ENCODE measurements at places on chromosomes 11 and 22.

DNA sequence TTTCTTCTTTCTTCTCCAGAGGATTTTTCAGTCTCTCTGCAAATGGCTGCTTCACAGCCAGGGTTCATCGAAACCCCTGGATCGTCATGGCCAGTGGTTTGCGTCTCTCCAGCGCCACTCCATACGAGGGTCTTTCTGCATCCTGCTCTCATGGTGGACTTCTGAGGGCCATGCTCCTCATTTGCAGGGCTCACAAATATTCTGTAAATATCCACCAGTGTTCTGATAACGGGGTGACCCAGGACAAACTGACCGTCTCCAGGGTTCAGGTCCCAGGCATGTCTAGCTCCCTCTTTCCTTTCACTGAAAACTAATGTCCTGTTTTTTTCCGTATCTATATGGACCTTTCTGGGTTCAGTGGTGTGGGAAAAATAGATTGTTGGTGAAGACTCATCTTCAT lies 15.7 kb upstream of the VPREB1 start:
- DNase-seq = no peak

DNA sequence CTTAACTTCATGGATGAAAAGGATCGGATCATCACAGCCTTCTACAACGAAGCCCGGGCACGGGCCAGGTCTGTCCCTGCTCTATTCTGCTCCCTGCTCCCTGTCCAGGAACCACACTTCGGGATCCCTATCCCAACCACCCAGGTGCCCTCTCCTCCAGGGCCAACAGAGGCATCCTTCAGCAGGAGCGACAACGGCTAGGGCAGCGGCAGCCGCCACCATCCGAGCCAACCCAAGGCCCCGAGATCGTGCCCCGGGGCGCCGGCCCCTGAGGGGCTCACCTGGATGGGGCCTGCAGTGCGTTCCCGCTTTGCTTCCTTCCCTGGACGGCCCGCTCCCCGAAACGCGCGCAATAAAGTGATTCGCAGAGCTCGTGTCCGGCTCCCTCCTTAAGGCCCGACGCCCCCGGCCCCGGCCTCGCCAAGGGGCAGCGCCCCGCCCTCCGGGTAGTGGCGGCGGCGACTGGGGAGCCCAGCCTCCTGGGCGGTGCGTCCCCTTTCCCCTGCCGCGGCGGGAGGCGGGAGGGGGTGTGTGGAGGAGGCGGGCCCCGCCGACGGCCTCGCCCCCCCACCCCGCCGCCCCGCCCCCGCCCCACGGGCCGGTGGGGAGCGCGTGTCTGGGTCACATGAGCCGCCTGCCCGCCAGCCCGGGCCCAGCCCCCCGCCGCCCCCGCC lies at the start of gene VEGFB:
Gene VEGFB (plus strand): TSS at position 672 of the 674 bp plus-strand sequence. CDS start 250 bp downstream, outside the sequence.
- peak; percentile 56 for DNase-seq

GRCh38 chr22:39625569-39626537 lies 55.3 kb downstream of the CACNA1I start:
- DNase-seq = no peak

DNA sequence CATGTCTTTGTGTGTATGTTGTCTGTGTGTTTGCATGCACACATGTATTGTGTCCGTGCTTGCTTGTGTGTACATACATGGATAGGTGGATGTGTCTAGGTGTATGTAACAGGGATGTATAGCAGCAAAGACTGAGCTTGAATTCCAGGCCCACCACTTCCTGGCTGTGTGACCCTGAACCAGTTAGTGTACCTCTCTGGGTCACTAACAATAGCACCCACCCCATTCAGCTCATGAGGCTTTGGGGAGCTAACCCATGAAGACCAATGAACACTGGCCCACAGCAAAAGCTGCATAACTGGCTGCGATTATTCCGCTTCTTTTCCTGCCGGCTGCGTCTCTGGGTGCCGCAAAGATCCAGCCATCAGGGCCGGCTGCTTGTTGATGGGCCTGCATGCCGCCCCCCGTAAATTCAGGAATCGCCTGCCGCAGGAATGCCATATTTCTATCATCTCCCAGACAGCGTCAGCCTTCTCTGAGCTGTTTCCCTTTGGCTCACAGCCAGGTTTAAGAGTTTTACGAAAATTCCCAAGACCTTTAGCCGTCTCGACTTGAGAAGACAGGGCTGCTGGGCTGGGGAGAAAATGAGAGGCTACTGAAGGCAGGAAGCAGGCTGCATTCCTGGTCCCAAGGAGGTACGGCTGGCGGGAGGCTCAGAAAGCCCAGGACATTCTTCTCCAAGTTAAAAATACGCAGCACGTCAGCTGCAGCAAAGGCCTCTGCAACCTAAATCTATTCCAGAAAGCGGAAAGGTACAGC lies 224.6 kb downstream of the MN1 start:
- DNase-seq = no peak

DNA sequence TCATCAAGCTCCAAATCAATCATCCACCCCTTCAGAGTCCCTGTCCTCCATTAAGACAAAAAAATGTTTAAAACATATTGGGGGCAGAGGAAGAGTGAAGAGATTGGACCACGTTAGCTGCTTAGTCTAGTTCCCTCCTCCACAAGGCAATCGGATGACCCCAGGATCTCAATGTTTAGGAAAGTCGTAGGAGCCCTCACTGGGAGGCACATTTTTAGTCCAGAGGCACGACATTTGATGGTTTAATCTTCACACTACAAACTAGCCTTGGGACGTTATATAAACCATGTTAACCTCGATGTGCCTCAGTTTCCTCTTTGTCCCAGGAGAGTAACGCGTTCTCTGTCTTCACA lies 588 bp upstream of the FAT3 start:
- no peak for DNase-seq

DNA sequence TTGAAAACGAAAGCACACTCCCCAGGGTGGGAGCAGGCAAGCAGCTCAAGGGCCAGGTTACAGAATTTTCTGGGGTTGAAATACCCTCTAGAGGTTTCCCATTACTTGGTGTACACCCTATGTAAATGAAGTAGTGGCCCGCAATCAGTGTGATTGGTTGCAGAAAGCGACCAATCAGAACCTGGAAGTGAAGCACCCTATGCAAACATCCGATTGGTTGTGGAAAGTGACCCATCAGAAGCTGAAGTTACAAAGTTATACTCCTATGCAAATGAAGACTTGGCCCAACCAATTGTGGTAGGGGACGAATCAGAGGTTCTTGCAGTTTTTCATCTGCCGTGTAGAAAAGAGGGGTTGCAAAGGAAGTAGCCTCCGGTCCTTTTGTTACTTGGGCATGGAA lies 19.2 kb downstream of the PRR5 start:
- DNase-seq = no peak

DNA sequence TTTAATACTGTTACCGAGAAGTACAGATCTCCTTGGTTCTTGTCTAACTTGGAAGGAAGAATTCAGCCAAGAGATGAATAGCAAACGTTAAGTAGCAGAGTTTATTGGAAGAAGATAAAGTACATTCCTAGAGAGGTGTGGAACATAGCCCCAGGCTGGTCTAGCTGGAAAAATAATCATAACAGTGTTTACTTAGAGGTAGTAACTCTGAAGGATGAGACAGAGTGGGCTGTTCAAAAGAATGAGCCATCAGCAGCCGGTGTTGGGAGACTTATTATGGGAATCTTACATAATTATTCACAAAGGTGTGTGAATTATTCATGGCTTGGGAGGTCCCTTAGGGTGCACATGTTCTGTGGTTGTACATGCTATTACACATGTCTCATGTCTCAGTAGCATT lies 276.5 kb downstream of the LUZP2 start:
- no peak for DNase-seq

GRCh38 chr11:118633979-118634378 lies 26.6 kb downstream of the PHLDB1 start:
- DNase-seq = no peak
